ENCODE measurements at places on chromosomes 4 and X. TPM values are rescaled to one million over a fixed set of nuclear protein-coding genes. Genes with fewer than 3 reads are reported as not detected.
A peak's percentile ranks its signal among the peaks of the same experiment; 100 is the strongest.

ADH1C gene
- 14.8 TPM for polyA plus RNA-seq

PSAPL1 gene
- 0.06 TPM for polyA plus RNA-seq

CENPVL3 gene
- polyA plus RNA-seq = not detected

YY2 gene
- polyA plus RNA-seq = 0.91 TPM

TMEM187 gene
- 8.6 TPM for polyA plus RNA-seq

FGF13 gene
- polyA plus RNA-seq = 1.7 TPM

SLITRK4 gene
- polyA plus RNA-seq = 0.12 TPM

UGT2A1 gene
- 0.13 TPM for polyA plus RNA-seq

RAB9B gene
- 0.33 TPM for polyA plus RNA-seq

PCSK1N gene
- 1.6 TPM for polyA plus RNA-seq

SUPT20HL1 gene
- not detected for polyA plus RNA-seq

DNA sequence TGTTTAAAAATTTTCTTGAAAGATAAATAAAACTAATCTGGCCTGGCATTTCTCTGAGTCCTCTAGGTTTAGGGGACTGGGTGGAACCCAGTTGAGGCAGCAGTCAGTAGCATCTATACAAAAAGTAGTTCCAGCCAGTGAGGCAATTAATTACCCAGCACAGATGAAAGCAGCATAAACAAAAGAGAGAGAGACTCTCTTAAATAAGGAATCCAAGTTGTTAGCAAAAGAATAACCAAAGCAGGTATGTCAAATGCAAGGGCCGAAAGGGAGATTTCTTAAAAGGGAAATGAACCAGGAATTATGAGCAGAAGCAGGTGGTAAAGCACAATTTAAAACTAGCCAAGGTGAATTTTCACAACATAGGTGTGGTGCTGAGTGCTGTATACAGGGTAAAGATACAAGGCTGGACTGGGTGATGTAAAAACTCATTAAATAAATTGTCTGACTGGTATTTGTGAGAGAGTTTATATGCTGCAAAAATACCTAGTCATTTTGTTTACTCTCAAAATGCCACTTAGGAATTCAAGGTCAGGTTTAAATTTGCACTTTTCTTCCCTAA lies 94.6 kb upstream of the GALNT7 start:
- DNase-seq = no peak

- no peak for DNase-seq
Measured at GRCh38 chrX:101195442-101196173, 24.0 kb upstream of the DRP2 start.

DNA sequence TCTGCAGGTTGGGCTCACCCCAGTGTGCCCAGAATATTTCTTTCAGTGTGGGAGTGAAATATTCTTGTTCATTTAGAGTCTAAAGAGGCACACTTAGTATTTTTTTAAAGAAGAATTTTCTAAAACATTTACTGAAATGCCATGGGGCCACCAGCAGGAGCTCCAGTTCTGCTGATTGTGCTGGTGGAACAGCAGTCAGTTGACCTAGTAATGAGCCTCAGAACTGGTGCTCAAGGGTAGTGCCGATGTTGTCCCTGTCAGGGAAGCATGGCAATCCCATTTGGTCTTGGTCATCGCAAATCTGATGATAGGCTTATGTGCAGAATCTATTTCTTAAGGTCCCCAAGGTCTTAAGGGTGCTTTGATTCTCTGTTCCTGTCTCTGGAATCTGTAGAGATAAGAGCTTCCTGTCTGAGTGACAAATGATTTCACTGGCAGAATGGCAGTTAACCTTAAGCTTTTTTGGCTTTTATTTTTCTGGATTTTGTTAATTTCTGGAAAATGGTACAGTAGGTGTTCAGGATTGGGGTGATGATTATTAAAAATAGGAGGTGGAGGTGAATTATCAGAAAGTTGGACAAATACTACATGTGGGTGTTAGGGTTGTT lies 31.3 kb downstream of the JADE1 start:
- no peak for DNase-seq

DNA sequence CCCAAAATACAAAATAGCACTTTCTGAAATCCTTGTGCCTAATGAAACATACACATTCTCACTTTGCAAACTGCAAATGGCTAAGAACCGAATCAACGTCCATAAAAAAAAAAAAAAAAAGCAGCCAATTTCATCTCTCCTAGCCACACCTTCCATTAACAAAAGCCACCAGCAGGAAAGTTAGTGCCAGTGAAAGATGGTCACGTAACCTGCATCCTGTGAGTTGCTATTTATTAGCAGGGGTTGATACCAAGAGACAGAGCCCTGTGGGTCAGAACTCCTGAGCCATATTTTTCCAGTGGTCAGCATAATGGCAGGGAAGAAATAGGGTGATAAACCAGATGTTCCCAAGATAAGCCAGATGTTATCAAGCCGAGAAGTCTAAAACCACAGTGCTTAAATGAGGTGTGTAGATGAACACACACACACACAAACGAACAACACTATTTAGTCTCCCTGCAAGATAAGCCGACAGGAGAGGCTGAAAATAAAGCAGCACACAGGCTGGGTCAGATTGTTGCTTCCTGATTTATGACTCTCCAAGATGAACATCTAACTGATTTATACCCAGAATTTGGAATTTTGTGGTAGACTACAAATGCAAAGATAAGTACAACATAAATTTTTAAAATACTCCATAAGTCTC lies 11.5 kb downstream of the PPARGC1A start:
- DNase-seq = no peak

- DNase-seq = no peak
Measured at GRCh38 chr4:137000432-137000831, 531.9 kb downstream of the PCDH18 start.

DNA sequence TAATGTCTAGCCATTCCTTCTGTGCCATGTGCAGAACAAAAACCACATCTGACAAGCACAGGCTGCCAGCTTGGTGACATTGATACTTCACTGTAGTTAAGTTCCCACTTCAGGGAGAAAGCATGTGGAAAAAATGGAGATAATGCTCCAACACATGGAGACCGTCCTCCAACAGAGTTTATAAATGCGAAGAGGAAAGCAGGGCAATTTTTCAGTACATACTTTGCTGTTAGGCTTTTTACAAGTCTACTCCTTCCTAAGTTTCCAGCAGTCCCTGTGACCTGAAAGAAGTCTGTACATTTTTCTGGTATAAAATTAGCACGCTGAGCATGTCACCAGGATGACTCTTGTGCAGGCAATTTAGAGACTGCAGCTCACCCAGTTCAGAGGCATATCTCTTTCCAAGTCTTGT lies 766.9 kb upstream of the IGFBP7 start:
- no peak for DNase-seq

DNA sequence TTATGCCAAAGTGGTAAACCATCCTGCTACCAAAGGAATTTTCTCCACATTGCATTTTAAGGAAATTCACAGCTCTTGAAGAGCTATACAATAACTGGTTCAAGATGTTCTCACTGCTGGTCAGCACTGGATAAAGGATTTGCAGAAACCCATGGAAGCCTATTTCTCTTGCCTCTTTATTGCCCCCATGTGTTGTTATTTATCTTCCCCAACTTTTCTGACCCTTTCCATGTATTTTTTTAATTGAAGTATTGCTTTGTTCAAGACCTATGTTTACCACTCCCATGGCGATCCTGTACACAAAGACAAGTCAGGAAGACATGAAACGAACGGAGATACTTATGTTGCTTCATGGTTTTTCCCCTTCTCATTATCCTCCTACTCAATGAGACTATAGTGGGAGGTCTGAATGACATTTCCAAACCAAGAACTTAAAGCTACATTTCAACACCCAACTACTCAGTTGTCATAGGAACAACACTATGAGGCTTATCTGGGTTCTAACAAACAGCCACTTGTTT lies 566.4 kb upstream of the DIPK2B start:
- DNase-seq = peak; percentile 50

DNA sequence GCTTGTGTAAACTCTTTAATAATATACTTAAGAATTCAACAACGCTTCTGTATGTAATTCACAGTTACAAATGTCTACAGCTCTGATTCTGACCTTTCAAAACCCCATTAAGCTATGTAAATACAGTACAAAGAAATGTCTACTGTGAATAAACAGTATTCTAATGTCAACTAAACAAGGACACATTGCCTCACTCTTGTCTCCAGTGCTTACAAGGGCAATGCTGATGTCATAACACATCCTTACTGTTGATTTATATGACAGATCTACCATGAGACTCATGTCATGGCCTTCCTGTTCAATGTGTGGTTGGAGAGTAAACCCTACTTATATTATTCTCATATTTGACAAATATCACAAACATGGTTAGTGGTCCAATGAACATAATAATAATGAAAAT lies 256.1 kb upstream of the ADGRL3 start:
- DNase-seq = peak; percentile 53

- DNase-seq = no peak
Measured at GRCh38 chr4:97531351-97531750, 611.9 kb downstream of the STPG2 start.

- DNase-seq = no peak
Measured at GRCh38 chr4:53043055-53043454, 180.9 kb downstream of the RASL11B start.

DNA sequence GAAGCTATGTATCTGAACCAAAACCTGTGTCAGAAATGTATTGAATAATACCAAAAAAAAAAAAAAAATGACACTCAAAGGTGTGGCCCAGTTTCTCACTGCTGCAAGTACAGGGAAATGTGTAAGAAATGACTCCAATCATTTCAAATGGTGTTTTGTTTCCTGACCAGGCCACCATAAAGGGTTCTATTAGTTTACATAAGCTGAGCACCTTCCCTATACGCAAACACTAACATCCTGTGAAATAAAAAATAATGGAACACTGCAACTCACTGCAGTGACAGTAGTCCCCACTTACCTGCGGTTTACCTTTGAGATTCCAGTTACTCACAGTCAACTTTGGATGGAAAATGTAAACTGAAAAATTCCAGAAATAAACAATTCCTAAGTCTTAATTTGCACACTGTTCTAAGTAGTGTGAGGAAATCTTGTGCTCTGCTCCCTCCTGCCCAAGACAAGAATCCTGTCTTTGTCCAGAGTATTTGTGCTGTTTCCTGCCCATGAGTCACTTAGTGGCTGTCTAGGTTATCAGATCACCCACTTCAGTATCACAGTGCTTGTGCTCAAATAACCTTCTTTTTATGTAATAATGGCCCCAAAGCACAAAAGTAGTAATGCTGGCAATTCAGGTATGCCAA lies 265.3 kb downstream of the RCHY1 start:
- DNase-seq = no peak

DNA sequence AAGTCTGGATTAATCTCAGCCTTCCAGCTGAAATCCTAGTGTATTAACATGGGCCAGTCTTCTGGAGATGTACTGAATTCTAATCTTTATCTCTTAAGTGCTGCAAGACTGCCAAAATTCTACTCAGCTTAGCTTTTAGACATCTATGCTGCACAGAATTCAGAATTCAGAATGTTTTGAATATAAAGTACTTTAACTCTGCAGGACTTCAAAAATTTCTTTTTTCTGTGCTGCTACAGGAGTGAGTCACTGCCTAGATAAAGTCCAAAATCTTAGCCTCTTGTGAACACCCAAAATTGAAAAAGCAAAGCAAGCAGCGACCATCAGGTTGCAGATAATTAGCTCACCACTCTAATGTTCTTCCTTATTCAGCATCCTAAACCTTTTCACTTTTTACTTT lies 1092.6 kb upstream of the PCDH10 start:
- no peak for DNase-seq

DNA sequence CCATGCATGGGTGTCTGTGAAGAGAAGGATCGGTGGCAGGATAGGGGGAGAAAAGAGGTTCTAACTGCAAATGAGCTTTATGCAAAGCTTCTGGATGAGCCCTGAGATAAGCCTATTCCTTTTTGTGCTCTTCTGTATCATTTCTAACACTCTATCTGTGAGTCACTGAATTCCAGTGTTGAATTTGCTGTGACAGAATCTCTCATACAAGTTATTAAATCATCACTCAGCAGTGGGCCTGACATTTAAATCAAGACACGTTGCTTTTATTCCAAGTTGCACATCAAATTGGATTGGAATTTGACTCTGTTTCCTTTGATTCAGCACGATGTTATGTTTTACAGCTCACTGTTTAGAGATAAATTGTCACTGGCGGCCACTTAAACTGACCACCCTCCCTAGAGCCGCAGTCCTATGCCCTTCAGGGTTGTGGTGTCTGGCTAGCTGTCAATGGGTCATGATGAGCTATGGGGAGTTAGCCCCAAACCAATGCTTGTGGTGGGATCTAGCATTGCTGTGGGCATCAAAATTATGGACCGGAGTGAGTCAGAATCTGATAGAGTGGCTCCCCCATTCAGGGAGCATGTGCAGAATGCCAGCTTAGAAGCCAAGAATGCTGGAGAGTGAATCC lies 42.7 kb downstream of the LHFPL1 start:
- no peak for DNase-seq

- no peak for DNase-seq
Measured at GRCh38 chr4:40870150-40870549, 120.4 kb downstream of the NSUN7 start.

DNA sequence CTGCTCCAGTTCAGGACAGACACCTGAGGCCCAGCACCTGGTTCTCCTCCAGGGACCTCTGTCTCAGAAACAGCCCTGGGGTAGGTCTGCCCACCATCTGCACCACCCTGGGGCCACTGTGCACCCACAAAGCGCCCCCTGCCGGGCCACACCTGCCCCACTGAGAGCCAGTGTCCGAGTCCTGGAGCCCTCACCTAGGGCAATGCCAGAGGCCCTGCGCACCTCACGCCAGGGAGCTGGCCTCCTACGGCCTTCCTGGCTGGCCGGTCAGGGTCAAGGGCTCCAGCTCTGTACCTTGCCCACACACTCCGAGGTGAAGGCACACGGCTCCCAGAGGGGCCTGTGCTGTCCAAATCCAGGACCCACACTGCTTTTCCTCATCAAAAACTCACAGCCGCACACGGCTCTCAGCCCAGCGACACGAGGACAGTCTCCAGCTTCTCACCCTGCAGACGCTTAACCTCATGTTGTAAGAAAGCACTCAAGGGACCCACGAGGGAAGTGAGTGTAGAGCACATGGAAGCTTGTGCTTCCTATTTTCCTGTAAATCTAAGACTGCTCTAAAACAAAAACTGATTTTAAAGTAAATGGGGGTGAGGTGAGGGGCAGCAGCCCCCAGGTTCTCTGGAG lies 5.4 kb downstream of the CTBP1 start:
- peak; percentile 8 for DNase-seq

DNA sequence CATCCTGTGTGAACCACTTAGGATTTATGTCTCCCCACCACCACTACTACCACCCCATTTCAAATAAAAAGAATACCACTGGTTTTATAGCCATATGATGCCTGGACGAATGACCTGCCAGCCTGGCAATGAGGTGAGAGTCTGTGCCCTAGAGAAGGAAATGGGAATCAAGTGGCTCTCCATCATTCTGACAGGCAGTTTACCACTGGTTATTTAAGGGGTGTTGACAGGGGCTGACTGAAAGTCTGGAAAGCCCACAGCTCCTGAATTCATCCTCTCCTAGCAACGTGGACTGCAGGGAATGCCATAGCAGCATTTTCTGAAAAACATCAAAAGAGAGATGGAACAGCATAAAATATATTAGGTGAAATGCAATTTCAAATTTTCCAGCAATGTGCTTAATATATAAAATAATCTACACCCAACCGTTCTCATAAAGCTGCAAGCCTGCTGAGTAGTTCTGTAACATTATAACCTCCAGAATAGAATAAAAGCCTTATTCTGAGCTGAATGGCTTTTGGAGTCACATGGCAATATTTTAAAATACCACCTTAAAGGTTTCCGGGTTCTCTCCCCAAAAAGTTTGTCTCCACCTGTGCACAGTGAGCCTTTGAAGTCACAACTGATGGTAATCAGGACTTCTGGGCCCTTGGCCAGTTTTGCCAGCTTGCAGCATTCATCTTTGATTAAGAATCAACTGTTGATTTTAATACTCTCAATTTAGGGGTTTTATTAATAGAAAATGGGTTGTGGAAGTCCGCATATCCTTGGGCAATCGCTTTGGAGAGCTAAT lies 121.5 kb downstream of the DCTD start:
- DNase-seq = peak; percentile 39

- no peak for DNase-seq
Measured at GRCh38 chrX:14235004-14235403, 205.3 kb upstream of the GEMIN8 start.
